ENCODE measurements at places on chromosomes 3 and 15.

DNA sequence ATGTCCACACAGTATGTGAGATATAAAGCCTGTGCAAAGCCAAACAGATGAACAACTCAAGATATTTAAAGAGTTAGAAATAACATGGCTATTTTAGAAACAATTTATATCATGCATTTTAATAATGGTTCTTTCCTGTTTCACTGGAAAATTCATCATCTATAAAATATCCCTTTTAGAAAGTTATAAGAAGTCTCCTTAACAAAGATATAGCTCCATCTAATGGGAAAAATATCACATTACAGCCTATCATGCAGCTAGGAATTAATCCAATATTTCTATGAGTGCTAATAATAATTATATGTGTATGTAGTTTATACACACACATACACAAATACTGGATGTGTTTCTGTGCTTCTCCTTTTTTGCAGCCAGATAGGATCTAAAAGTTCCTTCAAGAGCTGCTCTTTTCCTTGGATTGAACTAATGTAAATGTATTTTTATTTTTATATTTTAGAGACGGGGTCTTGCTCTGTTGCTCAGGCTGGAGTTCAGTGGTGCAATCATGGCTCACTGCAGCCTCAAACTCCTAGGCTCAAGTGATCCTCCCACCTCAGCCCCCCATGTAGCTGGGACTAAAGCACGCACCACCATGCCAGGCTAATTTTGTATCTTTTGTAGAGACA lies 21.6 kb downstream of the RPL22L1 start:
- peak; percentile 55 for DNase-seq

GRCh38 chr3:38836561-38836960 lies 20.5 kb upstream of the SCN10A start:
- DNase-seq = no peak

GRCh38 chr3:185253645-185254410 lies at the start of gene EHHADH:
EHHADH (minus strand) TSS chr3:185254049; CDS start chr3:185254022, 27 bp downstream.
- DNase-seq = peak; percentile 89

DNA sequence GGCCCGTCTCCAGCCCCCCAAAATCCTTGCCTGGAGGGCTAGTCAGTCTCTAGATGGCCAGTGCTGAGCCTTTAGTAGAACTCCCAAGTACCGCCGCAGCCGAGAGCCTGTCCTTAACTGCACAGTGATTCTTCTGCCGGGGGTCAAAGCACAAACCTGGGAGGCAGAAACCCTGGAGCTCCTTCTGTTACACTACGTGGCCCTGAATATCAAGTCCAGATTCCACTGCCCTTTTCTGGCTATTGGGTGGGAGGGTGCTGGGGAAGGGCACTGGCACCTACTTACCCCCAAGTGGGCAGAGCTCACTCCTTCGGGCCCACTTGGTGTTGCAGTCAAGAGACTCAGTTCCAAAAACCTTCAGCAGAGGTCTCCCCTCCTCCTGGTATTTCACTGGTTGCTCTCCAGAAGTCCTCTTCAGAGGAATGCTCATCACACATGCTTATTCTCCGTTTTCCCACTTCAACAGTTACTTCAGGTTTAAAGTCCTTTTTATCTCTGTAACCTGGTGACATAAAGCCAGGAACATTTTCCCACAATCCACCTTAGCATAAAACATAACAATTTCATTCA lies 10.8 kb downstream of the PDHB start:
- peak; percentile 26 for DNase-seq

DNA sequence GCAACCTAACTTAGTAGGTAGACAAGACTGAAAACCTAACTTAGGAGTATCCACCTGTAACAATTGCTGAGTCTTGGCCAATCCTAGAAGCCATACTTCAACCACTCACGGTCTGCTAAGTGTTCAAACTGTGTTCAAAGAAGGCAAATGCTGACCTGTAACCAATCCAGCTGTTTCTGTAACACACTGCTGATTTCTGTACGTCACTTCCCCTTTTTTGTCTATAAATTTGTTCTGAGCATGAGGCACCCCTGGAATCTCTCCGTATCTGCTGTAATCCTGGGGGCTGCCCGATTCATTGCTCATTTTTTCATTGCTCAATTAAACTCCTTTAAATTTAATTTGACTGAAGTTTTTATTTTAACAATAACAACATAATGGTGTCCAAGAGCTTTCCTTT lies 451.4 kb upstream of the ATP10A start:
- no peak for DNase-seq
